Inflammatory macrophage treated with lipopolysaccharide for 4 hours (primary cell): ENCODE measurements at places on chromosomes 11 and 22.
A peak's percentile ranks its signal among the peaks of the same experiment; 100 is the strongest.

DNA sequence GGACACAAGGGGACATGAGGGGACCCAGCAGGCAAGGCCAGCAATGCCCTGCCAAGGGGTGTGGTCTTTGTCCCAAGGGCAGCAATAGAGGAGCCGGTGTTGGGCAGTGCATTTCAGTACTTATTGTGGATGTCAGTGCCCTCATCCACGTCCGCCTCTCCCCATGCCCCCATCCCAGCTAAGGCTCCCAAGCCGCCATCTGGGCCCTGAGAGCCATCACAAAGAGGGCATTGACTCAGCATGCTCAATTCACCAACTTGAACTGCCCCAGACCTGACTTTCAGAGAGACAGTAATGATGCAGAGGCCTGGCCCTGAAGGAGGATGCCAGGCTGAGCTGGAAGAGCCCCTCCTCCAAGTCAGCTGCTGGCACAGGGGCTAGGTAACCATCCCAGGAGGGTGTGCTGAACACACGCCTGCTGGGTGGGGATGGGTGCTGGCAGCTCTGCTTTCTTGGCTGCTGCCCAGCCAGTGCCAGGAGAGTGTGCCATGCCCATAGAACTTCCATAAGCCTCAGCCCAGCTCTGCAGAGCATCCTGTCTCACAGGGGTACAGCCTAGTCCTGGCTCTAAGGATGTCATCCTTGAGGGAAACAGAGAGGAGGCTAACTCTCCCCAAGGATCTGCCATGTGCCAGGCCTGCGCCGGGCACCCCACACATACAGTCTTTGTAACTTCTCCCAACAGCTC lies 46.5 kb downstream of the PDE2A start:
- DNase-seq: no peak

DNA sequence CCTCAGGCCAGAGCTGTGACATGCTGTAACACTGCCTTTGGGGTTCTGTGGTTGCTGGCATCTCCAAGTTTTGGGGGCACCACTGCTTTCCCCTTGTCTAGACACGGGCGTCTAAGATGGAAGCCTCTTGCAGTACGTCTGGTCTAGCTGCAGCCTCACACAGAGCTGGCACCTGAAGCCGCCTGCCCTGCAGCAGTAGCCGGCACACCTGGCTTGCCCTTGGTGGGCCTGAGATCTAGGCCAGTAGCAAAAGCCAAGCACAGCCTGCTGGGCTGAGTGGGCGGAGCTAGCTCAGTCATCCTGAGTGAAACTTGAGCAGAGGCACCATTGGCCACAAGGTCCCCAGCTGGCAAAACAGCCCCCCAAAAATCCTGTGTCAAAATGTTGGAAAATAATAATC lies 154.2 kb downstream of the DLG2 start:
- DNase-seq: no peak

DNA sequence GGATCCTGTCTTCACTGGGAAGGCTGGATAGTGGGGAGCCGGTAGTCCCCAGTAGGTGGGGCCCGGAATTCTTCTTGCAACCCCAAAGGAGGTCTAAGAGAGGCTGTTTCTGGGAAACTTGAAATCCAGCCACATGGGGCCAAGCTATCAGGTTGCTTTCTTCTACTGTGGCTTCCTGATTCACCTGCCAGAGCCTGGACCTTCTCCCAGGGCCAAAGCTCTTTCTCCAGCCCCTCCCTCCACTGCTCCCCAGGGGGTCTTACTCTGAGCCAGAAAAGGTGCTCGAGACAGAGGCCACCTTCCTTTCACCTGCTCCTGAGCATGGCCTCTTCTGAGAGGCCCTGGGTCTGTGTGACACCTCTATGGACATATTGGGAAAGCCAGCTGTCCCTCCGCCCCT lies 9.1 kb downstream of the TST start:
- no peak for DNase-seq

DNA sequence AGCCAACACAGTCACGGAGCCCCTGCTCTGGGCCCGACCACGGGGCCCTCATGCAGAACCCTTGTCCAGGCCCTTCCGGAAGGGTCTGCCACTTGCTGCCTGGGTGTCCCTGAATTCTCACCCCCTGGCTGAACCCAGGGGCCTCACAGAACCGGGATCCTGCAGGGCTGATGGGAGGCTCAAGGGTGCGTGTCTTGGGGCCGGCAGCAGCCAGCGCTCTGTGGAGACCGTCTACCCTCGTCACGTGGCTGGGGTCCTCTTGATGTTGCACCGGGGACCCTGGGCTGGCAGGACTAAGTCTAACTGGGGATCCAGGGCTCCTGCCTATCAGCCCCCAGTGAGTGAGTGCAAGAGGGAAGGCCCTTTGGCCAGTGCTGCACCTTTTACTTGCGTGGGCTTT lies 19.3 kb upstream of the CCDC188 start:
- DNase-seq: no peak

DNA sequence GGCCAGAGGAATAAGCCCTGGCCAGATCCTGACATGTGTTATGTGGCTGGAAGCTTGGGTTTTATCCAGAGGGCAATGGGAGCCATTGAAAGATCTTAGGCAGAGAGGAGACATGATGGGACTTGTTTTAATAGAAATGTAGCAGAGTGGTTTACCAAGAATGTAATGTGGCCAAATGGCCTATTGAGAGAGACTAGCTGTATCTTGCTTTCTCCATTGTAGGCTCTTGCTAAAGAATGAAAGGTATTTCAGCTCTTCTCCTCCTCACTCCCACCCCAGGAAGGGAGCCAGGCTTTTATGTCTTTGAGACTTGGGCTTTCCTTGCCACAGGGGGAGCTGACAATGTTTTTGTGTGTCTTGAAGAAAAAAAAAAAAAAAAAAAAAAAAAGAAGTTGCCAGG lies 82.3 kb downstream of the TRIM29 start:
- DNase-seq: no peak

DNA sequence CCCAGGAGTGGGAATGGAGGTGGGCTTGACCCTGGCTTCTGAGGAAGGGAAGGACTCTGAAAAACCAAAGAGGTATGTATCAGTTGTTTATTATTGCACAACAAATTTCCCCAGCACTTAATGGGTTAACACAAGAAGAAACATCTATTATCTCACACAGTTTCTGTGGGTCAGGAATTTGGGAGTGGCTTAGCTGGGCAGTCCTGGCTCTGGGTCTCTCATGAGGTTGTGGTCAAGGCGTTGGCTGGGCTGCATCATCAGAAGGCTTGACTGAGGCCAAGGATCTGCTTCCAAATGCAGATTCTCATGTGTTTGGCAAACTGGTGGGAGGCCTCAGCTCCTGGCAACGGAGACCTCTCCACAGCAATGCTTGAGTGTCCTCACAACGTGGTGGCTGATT lies 17.5 kb upstream of the SMIM38 start:
- DNase-seq: peak; percentile 18

DNA sequence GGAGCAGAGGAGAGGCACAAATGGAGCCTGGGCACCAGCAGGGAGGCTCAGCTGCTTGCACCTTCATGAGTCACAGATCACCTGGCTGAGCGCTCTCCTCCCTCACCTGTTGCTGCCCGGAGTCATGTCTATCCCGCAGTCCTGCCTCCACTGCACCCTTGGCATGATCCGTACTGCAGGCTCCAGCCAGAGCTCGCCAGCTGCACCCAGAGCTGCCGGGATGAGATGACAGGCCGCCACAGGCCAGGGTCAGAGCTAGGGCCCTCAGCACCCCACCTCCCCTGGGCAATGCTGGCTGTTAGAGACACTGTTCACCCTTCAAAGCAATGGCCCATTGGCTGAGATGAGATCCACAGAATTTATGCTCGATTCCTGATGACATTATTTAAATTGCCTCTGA lies 702.8 kb downstream of the TBC1D22A start:
- no peak for DNase-seq

- no peak for DNase-seq
These were observed 106.4 kb upstream of the ANO1 start for GRCh38 chr11:69971741-69972140.

GRCh38 chr11:22416462-22416861 lies 78.3 kb downstream of the SLC17A6 start:
- no peak for DNase-seq

DNA sequence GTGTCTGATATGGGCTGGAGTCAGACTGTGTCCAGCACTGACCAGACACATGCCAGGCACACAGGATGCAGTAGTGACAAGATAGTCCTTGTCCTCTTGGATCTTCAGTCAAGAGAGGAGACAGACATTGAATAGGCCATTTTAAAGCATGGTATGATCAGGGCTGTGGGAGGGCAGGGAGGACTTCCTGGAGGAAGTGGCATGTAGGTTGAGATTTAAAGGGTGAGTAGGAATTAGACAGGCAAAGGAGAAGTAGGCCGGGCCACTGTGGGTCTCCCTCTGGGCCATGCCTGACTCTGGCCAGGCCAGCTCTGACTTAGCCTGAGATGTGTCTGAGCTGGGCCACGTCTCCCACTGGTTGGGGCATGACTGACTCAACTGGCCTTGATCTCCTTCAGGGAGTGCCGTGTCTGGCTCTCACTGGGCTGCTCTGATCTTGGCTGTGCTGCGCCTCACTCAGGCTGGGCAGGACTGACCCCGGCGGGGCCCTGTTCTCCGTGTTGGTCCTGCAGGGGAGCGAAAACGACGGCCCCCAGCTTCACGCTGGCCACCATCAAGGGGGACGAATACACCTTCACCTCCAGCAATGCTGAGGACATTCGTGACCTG lies 71.2 kb downstream of the MYO7A start:
- DNase-seq: peak; percentile 31

DNA sequence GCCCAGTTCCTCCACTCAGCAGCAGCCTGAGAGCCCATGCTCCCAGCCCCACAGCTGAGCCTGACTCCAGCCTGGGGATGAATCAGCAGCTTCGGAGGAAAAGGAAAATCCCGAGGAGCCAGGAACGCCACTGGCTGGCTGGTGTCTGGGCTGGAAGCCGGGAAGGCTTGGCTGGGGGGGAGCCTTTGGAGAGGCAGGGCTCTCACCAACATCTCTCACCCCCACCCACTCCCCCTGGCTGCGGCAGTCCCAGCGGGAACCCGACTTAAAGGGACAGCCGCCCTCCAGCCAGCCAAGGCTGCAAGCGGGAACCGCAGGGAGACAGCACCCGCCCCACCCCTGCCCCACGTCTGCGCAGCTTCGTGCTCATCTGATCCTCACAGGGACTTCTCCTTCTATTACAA lies 28.4 kb downstream of the KIAA0930 start:
- DNase-seq: peak; percentile 49

DNA sequence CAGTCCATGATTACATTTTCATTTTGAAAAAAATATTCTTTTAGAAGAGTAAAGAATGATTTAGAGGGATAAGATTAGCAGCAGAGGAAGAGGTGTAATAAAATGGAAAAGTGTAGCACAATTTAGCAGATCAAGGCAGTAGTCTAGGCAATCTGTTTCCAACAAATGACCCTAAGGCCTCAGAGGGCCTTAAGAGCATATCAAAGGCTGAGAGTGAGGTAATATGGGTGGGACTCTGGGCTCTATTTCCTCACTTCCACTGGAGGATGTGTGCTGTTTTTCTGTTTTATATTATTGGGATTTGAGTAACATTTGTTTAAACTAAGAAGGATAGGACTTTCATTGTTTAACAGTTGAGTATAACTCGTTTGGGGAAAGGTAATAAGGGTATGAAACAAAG lies 28.8 kb downstream of the CCDC81 start:
- no peak for DNase-seq

DNA sequence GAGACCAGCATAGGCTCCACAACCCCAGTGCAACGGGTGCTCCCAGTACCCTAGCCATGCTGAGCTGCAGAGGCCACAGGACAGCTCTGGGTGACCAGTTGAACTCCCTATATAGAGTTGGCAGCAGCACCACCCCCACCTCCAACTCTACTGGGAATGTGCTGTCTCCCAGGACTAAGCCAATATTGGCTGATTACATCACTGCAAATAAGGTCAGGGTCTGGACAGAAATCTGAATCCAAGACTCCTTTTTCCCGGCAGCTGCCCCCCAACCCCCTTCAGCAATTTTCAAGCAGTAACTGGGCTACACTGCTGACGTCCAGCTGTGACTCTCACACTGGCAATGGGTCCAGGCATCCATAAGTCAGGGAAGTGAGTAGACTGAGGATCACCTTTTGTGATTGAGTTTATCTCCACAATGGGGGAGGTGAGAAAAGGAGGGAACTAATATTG lies at the start of gene HPX:
TSS of gene HPX (minus strand) at position 82 of the 453 bp plus-strand sequence. CDS start at position 58, 24 bp downstream.
- no peak for DNase-seq

- DNase-seq: peak; percentile 67
These were observed 5.3 kb downstream of the PICALM start for GRCh38 chr11:86063536-86063935.

DNA sequence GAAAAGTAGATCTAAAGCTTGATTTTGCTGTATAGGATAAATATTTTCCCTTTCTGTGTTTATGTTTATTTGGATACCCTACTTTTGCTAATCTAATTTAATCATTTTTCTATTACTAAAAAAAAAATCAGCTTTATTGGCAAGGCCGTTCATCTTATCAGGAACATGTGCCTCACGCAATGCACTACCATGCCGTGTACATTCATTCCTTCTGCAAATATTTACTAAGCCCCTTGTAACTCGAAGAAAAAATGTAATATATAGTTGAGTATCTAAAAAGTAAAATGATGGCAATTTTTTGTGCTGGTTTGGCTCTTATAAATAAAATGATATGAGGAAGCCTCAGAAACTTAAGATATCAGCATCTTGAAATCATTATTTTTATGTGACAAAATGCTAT lies 8.9 kb downstream of the UVRAG start:
- DNase-seq: no peak

DNA sequence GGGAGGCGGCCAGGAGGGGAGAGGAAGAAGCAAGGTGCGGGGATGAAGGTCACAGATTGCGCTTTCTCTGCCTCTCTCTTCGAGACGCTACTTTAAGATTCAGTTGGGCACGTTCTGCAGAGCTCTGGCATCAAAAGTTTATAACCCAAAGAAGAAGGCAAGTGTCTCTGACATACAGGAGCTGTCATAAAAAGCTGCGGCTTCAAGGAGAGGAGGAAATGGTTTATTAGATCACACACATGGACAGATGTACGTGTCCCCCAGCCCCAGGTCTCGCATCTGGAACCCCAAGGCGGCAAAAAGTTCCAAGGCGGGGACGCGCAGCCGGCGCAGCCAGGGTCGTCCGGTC lies 589.0 kb downstream of the OPCML start:
- DNase-seq: no peak

- no peak for DNase-seq
These were observed 41.1 kb downstream of the BCR start for GRCh38 chr22:23221351-23221804.

GRCh38 chr11:22920939-22921565 lies 60.8 kb upstream of the CCDC179 start:
- peak; percentile 4 for DNase-seq

DNA sequence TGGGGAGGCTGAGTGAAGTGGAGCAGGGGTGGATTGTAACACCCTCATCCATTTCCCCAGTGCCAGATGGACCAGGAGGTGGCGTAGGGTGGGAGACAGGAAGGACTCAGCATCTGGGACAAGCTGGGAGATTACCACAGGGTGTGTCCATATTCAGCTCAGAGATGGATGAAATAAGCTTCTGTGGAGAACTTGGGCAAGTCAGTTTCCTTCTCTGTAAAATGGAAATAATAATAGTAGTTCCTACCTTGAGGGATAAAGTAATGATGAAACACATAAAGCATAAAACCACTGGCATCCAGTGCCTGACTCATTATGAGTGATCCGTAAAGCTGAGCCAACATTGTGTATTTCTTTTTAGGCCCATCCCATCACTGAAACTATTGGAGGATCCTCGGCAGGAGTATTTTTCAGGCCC lies 607 bp upstream of the ROBO4 start:
- DNase-seq: peak; percentile 27

GRCh38 chr11:65776710-65777141 lies 4.0 kb downstream of the AP5B1 start:
- no peak for DNase-seq
